ENCODE measurements at places on chromosomes 16 and 17. TPM values are rescaled to one million over a fixed set of nuclear protein-coding genes. Genes with fewer than 3 reads are reported as not detected.

HOXB9 gene
- total RNA-seq, result not detected

FOXL1 gene
- 3.5 TPM for total RNA-seq

ACSM3 gene
- 0.86 TPM for total RNA-seq

MPG gene
- 161 TPM for total RNA-seq

EMP2 gene
- total RNA-seq, result 13.0 TPM

ZPBP2 gene
- total RNA-seq, result not detected

KRTAP9-8 gene
- total RNA-seq, result not detected

KCNJ12 gene
- total RNA-seq, result under 0.01 TPM

GRCh38 chr17:1573932-1574696 is 11.5 kb upstream of the PITPNA start:
- peak; percentile 79 for DNase-seq

DNA sequence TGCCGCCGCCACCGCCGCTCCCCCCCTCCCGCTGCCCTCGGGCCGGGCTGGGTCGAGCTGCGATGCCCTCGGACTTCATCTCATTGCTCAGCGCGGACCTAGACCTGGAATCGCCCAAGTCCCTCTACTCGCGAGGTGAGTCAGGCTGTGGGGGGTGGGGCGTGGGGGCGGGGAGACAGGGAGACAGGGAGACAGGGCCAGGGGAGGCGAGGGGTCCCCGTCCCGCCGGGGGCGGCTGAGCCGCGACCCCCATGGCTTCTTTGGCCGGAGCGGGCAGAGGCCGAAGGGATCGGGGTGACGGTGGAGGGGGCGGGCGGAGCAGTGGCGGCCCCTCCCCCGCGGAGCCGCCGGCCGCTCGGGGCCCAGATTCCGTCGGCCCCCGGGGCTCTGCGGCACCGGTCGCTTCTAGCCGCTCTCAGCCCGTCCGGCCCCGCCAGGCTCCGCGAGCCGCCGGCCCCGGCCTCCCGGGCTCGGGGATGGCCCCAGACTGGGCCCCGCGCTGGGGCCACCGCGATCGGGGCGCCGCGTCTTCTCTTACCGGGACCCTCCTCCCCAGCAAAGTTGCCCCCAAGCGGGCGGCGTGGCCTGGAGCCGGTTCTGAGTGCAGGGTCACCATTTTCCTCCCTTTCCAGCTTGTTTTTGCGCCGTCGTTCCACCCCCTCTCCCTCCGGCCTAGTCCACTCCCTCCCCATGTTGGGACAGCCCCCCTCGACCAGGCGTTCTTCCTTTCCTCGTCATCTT is 644 bp downstream of the NFAT5 start:
- DNase-seq, result peak; percentile 66

DNA sequence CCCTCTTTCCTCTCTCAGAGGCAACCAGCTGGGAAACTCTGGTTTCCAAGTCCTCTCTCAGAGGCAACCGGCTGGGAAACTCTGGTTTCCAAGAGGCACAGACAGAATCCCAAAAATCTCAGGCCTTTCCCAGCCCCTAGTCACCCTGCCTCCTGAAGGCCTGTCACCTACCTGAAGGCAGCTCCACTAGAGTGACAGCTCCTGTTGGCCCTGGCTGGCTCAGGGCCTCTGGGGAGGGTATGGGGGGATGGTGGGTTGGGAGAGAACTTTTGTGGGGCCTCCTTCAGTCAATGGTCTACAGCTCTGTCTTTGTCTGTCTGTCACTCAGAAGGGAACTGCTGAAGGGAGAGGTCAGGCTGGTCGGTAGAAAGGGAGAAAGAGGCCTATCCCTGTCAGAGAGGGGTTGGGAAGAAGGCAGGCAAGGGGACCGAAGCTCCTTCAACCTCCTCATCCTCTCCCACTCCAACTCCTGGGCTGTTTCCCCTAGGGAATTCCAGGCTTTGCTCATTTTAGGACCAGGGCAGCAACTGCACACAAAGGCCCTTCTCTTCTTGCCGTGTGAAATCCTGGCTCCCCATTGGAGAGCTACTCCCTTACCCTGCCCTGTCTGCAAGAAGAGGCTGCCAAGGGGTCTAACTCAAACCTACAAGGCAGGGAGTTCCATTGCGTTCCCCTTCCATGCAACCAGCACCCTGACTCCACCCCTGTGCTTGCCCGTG is 23.6 kb downstream of the COPZ2 start:
- no peak for DNase-seq

- DNase-seq, result peak; percentile 14
Measured at GRCh38 chr16:78689028-78689427, 589.6 kb downstream of the WWOX start.

DNA sequence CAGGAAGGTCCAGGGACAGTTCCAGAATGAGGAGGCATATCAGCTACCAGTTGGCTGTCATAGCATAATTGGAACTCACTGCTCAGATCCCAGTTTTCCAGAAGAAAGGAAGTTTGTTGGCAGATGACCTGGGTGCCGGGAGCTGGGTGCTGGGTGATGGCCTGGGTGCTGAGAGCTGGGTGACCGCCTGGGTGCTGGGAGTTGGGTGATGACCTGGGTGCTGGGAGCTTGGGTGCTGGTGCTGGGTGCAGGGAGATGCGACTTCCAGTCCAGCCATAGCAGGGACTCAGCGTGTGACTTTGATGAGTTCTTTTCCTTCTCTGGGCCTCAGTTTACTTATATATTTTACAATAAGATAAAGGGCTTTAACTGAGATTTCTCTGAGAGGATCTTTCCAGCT is 18.0 kb downstream of the WSCD1 start:
- no peak for DNase-seq

DNA sequence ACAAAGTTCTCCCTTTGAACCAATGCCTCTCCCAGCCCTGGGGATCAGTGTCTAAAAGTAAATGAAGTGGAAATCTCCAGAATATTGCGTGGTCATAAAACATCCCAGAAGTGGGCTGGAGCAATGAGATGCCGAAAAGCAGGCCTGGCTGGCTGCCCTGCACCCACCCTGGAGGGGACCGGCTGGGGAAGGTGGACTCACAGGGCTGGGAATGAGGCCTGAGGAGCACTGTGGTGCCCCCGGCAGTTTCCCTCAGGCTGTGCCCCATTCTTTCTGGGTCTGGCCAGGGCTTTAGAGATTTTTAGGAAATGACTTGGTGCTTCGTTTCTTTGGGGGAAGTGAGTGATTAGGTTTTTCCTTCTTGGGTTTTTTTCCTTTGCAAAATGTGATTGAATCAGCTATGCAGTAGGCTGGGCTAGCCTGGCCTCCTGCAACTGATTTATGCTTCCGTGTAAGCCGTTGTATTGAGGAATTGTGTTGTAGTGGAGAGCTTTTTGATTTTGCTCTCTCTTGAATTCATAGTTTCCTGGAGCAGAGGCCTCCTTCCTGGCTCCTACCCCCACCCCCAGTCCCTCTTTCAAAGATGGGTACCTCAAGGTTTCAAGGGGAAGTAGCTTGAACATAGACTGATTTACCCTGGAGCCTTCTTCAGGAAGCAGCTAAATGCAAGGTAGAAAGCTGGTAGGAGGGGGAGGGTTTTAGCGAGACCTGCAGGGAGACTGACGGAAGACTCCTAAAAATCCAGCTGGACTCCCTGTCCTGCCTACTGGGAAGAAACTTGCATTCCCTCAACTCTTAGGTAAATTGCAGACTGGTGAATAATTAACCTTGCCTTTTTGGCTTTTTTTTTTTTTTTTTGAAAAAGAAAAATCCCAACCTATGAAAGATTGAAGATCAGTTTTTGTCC is 170.2 kb downstream of the RAB11FIP4 start:
- DNase-seq, result peak; percentile 52

GRCh38 chr16:76835339-76835738 is 355.7 kb upstream of the MON1B start:
- no peak for DNase-seq

DNA sequence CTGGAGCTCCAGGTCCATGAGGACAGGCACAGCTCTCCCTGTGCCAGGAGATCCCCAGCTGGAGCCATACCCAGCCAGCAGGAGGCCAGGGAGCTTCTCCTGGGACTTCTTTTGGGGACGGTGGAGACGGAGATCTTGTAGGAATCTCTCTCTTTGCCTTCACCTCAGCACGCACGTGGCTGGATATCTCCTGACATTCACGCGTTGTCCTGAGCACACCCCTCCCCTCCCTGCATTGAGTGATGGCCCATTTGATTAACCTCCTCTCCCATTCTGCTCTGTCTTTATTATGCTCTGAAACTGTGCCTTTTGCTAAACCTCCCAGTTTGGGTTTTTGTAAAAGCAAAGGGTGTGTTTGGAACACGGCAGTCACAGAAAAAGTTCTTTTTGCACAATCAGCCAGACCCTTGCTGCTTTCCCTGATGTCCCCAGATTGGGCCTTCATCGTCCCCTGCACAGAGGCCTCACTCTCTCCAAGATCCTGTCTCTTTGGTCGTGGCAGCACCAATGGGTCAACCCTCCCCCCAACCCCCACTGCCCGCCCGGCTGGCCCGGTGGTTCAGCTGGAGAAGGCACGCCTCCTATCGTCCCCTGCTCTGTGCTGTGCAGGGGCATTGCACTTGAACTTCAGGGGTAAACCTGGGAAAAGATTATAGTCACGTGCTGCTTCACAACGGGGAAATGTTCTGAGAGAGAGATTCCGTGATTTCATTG is 32.5 kb upstream of the LGALS9 start:
- no peak for DNase-seq

- no peak for DNase-seq
Measured at GRCh38 chr17:43816336-43817320, 16.3 kb downstream of the MPP3 start.

GRCh38 chr16:2194852-2195321 is 1.5 kb downstream of the CASKIN1 start:
- peak; percentile 35 for DNase-seq

GRCh38 chr17:46766493-46767491 is 51.7 kb downstream of the WNT3 start:
- no peak for DNase-seq
